Pons (tissue), 1 donor: ENCODE measurements at places on chromosomes 12 and 14.

DNA sequence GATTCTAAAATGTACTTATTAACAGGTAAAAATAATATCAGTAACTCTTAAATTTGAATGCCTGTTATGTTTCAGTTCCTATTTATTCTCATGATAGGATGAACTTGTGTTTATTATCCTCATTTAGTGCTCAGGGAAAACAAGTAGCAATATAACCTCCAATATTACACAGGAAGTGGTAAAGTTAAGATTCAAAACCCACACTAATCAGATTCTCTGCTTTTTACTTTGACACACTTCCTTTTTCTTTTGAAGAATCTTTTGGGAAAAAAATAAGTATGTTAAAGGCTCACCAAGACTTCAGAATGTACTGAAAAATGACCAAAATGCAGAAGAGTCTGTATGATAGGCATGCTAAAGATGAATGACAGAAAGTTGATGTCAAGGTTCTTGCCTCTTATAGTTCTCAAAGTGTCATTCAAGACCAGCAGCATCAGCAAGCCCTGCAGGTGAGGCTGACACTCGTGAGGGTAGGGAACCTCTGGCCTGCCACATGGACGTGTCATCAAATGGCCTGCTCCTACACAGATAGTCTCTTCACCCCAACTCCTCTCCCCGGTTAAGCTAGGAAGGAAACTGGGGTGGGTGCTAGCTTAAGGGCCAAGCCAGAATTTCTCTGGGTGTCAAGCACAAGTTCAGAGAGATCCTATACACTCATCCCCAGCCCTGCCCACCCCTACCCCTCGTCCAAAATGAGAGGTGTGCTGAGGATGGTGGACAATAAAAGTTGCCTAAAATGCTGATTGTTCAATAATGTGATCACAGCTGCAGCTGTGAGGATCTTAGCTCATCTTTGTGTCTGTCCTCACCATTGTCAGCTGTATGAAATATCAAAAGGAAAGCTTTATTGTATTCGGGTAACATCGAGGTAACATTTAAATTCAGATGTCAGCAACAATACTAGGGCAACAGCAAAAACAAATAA is 6.3 kb downstream of the TBPL2 start:
- no peak for DNase-seq

- DNase-seq = no peak
Measured at GRCh38 chr12:62643486-62643885, 176.9 kb downstream of the MON2 start.

DNA sequence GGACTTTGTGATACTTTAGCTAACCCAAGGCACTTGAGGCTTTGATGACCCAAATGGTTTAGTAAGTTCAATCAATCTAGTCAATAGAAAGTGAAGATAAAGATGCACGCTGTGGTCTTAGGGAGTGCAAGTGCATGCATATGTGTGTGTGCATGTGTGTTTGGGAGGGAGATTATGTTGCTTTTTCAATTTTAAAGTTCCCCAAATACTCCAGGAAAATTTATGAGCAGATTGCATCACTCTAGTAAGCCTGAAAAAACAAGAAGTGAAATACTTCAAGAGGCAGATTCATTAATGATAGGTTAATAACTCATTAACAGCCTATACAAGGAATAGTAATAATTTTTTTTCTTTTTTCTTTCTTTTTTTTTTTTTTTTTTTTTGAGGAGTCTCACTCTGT is 12.4 kb upstream of the SIX1 start:
- DNase-seq = no peak

DNA sequence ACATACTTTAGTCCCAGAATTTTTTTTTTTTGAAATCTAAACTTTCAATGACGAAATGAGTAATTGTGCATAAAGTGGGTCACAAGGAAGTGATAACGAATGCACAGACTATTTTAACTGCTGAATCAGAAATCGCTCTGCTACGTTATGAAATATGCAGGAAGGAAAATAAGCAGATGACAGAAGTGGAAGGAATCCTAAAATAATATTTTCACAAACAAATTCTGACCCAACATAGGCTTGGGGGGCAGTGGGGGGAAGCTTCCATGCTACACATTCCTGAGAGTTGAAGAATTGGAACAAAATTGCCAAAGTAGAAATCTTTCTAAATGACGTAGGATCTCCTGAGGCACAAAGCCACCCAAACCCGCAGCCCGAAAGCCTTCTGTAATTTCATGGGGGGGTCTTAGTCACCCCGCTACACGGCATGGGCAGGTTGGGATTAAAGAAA is 89.6 kb downstream of the ARF6 start:
- DNase-seq = no peak

GRCh38 chr14:71319666-71320065 is 412.4 kb downstream of the PCNX1 start:
- no peak for DNase-seq
